ENCODE measurements at places on chromosomes 5 and 9. TPM values are rescaled to one million over a fixed set of nuclear protein-coding genes. Genes with fewer than 3 reads are reported as not detected.

DNA sequence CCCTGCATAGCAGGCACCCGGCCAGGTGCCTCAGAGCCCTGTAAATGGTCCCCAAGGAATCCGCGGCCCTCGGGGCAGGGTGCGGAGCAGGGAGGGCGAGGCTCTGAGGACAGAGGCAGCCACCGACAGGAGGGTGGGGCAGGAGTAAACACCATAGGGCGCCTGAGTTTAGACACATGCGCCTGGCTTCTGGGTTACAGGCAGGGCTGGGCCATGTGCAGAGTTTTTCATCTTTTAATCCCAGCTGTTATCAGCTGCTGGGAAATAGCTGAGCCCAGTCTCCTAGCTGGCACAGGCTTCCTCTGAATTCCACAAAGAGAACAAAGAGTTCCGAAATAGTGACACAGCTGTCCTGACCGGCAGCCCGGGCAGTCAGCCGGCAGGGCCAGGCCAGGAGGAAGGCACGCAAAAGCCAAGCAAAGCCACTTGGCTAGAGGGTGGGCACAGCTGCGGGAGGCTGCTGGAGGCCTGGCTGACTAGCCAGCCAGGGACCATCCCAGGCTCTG lies 98.9 kb upstream of the PHYKPL start:
- peaks cover 5% of the 10 kb centered on the region for H3K4me1 ChIP-seq
- no peaks in the 10 kb centered on the region for H3K36me3 ChIP-seq
- H3K27me3 ChIP-seq, result no peaks in the 10 kb centered on the region
- no peak overlapping the region for H3K27ac ChIP-seq
- DNase-seq, result no peak
- no peak overlapping the region for H3K4me3 ChIP-seq

DNA sequence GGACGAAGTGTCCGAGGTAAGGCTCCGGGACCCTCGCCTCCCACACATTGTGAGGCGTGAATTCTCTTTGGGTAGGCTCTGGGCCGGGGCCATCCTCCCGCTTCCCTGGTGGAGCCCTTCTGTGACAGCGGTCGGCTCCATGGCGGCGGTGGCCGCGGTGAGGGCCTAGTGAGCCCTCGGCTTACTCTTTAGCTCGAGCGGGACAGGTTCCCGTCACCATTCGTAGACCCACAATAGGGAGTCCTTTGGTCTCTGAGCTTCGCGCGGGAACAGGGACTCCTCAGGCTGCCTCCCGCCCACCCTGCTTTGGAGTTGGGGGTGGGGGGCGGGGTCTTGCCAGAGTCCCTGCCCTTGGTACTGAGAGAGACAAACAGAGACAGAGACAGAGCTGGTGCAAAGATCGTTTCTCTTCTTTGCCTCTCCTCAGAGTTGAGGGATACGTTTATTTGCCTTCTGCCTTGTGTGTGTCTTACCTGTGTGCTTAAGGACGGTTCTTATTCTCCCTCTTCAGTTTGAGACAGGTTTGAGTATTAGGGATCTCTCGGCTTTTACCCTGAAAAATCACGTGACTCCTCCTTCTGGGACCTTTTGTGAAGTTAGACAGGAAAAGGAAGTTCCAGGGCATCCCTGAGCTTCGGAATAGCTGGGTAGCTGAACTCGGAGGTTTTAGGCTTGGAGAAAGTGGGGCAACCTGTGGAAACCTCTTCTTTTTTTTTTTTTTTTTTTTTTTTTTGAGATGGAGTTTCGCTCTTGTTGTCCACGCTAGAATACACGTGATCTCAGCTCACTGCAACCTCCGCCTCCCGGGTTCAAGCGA lies 833 bp downstream of the ANKHD1 start:
- DNase-seq, result peak; percentile 40
- H3K27me3 ChIP-seq, result no peaks in the 10 kb centered on the region
- H3K4me3 ChIP-seq, result no peak overlapping the region
- H3K27ac ChIP-seq, result no peak overlapping the region

GRCh38 chr5:169544264-169544950 lies 39.2 kb upstream of the SPDL1 start:
- H3K4me3 ChIP-seq, result no peak overlapping the region
- no peak for DNase-seq
- H3K36me3 ChIP-seq, result no peaks in the 10 kb centered on the region

- peak overlapping the region; percentile 89 for H3K4me3 ChIP-seq
- peaks cover 35% of the 10 kb centered on the region for H3K4me1 ChIP-seq
- DNase-seq, result no peak
- peak overlapping the region; percentile 72 for H3K27ac ChIP-seq
Measured at GRCh38 chr9:128550226-128550625, 2.2 kb upstream of the SPTAN1 start.

- no peaks in the 10 kb centered on the region for H3K36me3 ChIP-seq
- no peaks in the 10 kb centered on the region for H3K27me3 ChIP-seq
- no peak overlapping the region for H3K27ac ChIP-seq
- no peak for DNase-seq
Measured at GRCh38 chr5:5271786-5272321, 131.7 kb downstream of the ADAMTS16 start.

GRCh38 chr5:51381761-51382474 lies 1.3 kb upstream of the ISL1 start:
- peaks cover 90% of the 10 kb centered on the region for H3K27me3 ChIP-seq
- no peaks in the 10 kb centered on the region for H3K36me3 ChIP-seq
- H3K4me3 ChIP-seq, result no peak overlapping the region
- H3K27ac ChIP-seq, result no peak overlapping the region
- H3K4me1 ChIP-seq, result peaks cover 12% of the 10 kb centered on the region

OTULIN gene
- 57.4 TPM for total RNA-seq

All from activated T-helper 1 cell treated with anti-CD3 and anti-CD28 coated beads, Interleukin-12 subunit alpha, Interleukin-12 subunit beta, Interleukin-2, Interleukin-4 antibody, amounts not matched to agents 30 ng/mL and 10 ng/mL and 1 ng/mL, durations not matched to agents 14 hours and 24 hours and 36 hours (primary cell).